T-helper 1 cell (primary cell): ENCODE measurements at places on chromosomes 3 and 15.

- no peak for DNase-seq
Measured at GRCh38 chr3:65246561-65246960, 558.8 kb upstream of the ADAMTS9 start.

- DNase-seq = no peak
Measured at GRCh38 chr3:53193466-53194209, 32.6 kb downstream of the PRKCD start.

DNA sequence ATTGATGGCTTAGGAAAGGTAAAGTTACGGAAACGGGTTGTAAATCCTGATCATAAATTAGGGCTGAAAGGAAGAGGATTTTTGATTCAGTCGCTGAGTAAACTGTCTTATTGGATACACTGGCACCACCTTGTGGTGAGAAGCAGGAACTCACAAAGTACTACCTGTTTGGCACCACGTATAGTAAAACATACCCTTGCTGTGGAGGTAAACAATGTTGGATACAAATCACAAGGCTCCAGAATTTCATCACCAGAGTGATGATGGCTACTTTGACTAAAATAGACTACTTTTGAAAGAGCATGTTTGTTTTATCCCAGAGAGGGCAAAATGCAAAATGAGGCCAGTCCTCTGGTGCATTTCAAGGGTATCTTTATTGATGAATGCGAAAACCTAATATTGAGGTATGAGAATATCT is 216.9 kb downstream of the IGSF11 start:
- peak; percentile 3 for DNase-seq

- no peak for DNase-seq
Measured at GRCh38 chr3:72836923-72837322, 11.3 kb downstream of the SHQ1 start.

DNA sequence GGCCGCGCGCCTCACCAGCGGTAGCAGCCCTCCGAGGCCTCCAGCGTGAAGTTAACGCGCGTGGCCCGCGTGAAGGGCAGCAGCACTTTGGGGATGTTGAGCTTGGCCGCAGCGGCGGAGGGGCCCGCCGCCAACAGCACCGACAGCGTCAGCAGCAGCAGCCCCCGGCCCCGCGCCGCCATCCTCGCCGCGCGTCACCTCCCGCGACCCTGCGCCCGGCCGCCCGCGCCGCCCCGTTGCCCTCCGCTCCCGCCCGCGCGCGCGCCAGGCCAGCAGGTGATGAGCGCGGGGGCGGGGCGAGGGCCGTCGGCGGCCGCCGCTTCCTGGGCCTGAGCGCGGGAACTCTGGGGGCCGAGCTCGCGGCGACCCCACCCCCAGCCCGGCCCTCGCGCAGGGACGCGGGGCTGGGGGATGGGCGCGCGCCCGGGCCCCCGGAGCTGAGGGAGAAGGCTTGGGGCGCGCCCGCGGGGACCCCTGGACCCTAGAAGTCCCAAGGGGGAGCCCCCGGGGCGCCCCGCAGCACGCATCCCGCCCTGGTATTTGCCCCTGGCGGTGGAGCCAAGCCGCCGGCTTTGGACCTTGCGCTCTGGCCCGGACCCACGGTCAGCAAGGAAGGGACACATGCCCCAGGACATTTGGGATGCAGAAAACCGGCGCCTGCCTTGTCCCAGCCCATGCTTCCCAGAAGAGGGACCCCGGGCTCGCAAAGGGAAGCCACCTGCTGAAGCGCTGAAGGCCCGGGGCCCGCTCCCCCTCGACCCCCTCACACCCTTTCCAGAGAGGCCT is at the start of gene NUP210:
TSS of gene NUP210 (minus strand) at position 278 of the 786 bp plus-strand sequence. CDS start at position 182, 96 bp downstream.
- DNase-seq = peak; percentile 29

DNA sequence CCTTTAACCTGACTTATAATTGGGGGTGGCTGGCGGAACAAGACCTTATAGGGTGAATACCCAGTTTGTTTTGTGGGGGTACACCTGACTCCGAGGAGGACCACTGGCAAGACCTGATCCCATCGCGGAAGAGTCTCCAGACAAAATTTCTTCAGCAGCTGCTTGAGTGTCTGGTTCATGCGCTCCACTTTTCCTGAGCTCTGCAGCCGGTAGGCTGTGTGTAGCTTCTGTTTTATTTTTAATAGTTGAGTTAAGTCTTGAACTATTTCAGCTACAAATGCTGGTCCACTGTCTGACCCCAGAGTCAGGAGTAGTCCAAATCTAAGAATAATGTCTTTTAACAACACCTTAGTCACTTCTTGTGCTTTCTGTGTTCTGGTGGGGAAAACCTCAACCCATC is 21.2 kb upstream of the NOX5 start:
- DNase-seq = no peak

DNA sequence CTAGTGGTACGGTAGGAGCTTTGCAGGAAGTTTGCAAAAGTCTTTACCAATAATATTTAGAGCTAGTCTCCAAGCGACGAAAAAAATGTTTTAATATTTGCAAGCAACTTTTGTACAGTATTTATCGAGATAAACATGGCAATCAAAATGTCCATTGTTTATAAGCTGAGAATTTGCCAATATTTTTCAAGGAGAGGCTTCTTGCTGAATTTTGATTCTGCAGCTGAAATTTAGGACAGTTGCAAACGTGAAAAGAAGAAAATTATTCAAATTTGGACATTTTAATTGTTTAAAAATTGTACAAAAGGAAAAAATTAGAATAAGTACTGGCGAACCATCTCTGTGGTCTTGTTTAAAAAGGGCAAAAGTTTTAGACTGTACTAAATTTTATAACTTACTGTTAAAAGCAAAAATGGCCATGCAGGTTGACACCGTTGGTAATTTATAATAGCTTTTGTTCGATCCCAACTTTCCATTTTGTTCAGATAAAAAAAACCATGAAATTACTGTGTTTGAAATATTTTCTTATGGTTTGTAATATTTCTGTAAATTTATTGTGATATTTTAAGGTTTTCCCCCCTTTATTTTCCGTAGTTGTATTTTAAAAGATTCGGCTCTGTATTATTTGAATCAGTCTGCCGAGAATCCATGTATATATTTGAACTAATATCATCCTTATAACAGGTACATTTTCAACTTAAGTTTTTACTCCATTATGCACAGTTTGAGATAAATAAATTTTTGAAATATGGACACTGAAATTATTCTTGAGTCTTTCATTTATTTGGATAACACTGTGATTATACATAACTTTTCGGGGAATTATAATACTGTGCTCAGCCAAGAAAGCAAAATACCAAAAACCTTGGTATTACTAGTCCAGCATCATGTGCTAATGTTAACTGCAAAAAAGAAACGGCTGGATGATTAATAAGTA is 2.2 kb downstream of the SOX2 start:
- no peak for DNase-seq

GRCh38 chr3:85475346-85475745 is 516.6 kb downstream of the CADM2 start:
- DNase-seq = no peak

DNA sequence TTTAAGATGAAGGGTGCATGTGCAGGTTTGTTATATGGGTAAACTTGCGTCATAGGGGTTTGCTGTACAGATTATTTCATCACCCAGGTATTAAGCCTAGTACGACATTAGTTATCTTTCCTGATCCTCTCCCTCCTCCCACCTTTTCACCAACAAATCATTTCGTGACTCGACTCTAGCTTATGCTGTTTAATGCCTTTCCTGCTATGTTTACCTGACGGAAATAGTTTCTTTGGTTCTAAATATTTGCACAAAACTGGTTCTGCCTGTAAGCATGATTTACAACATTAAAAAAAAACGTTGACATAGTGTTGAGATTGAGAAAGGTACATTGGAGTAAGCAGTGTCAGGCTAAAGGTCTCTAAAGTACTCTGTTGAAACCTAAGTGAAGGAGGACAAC is 2.4 kb downstream of the GNL3 start:
- DNase-seq = no peak

- DNase-seq = no peak
Measured at GRCh38 chr3:194549853-194550252, 63.1 kb upstream of the ATP13A3 start.

DNA sequence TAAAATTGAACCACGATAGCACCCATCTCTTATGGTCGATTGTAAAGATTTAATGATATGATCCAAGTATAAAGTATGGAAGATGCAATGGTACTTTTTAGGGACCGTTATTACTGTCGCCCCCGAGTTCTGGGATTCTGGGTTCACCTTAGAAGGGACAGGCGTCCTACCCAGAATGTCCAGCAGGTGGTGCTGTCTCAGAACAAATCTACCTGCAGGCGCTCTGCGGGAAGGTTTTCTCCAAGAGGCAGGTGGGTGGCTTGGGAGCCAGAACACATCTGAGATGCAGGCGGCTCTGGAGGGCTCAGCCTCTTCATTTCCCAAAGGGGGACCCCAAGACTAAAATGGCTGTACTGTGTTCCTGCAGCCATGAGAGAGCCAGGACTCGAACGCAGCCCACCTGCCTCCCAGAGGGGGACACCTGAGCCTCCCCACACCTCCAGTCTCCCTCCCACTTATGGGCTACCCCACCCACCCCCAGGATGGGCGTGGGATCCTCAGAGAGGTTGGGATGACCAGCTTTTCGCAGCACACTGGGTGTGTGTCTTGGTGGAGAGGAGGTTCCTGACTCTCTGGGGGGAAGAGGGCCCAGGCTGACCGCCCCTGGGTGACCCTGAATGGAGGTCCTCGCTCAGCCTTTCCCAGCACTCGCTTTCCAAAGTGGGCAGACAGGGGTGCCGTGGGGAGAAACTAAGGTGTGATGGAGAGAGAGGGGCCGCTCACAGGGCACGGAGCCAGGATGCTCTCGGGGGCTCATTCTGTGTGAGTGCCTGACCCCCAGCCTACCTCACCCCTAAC is 28.1 kb upstream of the CORO2B start:
- DNase-seq = peak; percentile 33

- DNase-seq = no peak
Measured at GRCh38 chr3:107581230-107581629, 58.5 kb downstream of the BBX start.

- DNase-seq = no peak
Measured at GRCh38 chr15:80550908-80551260, 144.2 kb upstream of the ABHD17C start.

DNA sequence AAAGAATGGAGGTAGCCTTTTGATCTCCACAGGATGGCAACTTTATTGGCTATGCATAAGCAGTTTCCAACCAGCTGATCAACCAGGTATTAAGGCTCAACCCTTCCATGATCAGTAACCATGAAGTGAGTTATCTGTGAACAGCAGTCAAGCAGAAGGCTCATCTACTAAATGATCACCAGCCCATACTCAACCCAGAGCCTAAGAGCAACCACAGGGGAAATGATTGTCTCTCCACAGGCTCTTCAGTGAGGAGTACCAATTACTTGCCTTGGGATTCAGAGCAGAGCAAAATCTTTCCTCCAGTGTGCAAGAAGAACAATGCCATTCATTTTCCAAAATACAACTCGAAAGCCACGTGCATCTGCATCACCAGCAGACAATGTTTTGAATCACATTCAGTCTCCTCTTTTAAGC is 754.8 kb downstream of the ROBO1 start:
- DNase-seq = no peak

GRCh38 chr3:168796339-168796738 is 700.6 kb upstream of the GOLIM4 start:
- DNase-seq = no peak

DNA sequence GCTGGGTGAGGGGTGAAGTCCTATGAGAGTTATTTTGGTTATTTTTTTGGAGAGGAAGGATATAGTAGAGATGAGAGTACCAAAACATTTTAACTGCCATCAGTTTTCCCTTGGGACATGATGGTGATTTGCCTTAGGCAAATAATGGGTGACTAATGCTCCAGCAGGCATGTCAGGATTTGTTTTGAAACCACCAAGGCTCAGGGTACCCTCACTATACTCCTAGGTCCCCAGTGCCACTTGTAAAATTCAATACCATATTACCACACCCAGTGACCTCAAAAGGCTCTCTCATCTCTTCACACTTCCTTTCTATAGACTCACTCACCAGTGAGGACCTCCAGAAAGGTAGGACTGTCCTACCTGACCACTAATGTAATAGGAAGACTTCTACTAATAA is 83.6 kb downstream of the WDR72 start:
- no peak for DNase-seq
